ENCODE measurements at places on chromosomes 1 and 21. TPM values are rescaled to one million over a fixed set of nuclear protein-coding genes. Genes with fewer than 3 reads are reported as not detected.
A peak's percentile ranks its signal among the peaks of the same experiment; 100 is the strongest.

DNA sequence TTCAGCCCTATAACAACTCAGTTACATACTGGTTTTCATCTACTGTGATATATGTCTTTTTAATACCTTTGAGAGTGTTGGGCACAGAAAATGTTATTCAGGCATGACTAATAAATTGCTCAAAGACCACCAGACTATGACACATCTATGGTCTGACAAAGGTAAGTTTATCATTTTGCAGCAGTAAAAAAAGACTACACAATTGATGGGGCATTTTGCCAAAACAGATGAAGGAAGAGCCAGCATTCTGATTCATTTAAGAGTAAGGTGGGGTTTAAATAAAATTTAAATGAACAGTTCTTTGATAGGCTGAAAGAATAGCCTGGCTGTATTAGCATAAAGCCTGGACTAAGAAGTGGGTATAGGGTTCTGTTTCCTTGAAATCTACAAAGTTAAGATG is 8.8 kb upstream of the RNPC3 start:
- no peak overlapping the region for H3K27ac ChIP-seq
- H3K4me1 ChIP-seq = no peaks in the 10 kb centered on the region
- H3K27me3 ChIP-seq = no peaks in the 10 kb centered on the region
- DNase-seq = no peak
- H3K4me3 ChIP-seq = no peak overlapping the region

The TCHH gene
- 0.20 TPM for total RNA-seq

GRCh38 chr1:58249737-58250586 is 296.6 kb downstream of the OMA1 start:
- peaks cover 44% of the 10 kb centered on the region for H3K27me3 ChIP-seq
- no peaks in the 10 kb centered on the region for H3K4me1 ChIP-seq
- H3K4me3 ChIP-seq = no peak overlapping the region
- no peak overlapping the region for H3K27ac ChIP-seq

DNA sequence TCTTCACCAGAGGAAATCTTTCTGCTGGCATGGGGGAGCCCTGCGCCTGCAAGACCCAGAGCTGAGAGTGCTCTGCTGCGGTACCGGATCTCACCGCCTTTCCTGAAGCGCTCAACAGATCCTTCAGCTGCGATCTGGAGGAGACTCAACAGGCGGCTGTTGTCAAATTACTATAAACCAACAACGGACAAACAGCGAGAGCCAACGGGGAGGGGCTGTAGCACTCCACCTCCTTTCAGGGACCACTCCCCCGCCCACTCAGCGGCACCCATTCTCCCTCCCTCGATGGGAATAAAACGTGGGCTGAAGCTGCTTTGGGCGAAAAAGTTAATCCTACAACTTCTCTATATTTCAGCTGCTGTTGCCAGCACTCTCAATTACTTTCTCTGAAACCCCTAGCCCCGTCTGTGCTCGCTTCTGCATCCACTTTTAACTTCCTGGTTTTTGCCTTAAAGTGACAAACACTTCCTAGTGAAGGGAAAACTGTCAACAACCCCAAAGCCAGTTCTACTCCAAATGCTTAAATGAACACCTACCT is at the start of gene FMO5:
FMO5 (minus strand) TSS at position 147 of the 538 bp plus-strand sequence. CDS start 310 bp downstream, outside the sequence.
- no peaks in the 10 kb centered on the region for H3K4me1 ChIP-seq
- peak within 1 kb of the TSS; percentile 74 for H3K4me3 ChIP-seq
- H3K36me3 ChIP-seq = peaks cover 4% of the 10 kb centered on the region
- H3K27me3 ChIP-seq = no peaks in the 10 kb centered on the region
- DNase-seq = peak; percentile 91

DNA sequence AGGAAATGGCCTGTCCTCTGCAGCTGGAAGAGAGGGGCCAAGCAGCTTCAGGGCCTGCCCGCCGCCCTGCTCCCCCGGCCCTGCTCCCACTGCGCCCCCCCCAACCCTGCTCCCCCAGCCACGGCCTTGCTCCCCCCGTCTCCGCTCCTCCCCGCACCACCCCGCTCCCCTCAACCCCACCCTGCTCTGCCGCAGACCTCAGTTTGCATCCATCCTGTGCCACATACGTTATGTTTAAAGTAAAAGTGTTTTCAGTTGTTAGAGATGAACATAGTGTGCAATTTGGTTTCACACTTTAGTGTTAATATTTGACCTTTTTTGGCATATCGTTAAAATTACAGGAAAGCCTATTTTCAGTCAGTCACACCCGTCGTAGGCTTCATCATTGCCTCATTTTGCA is 34.1 kb upstream of the DIP2A start:
- DNase-seq = no peak
- H3K27ac ChIP-seq = peak overlapping the region; percentile 36
- H3K27me3 ChIP-seq = no peaks in the 10 kb centered on the region
- H3K36me3 ChIP-seq = peaks cover 28% of the 10 kb centered on the region
- no peaks in the 10 kb centered on the region for H3K4me1 ChIP-seq

GRCh38 chr1:115952547-115952946 is 23.8 kb upstream of the SLC22A15 start:
- no peaks in the 10 kb centered on the region for H3K27me3 ChIP-seq
- H3K36me3 ChIP-seq = no peaks in the 10 kb centered on the region
- H3K4me1 ChIP-seq = no peaks in the 10 kb centered on the region
- H3K4me3 ChIP-seq = no peak overlapping the region
- no peak for DNase-seq

DNA sequence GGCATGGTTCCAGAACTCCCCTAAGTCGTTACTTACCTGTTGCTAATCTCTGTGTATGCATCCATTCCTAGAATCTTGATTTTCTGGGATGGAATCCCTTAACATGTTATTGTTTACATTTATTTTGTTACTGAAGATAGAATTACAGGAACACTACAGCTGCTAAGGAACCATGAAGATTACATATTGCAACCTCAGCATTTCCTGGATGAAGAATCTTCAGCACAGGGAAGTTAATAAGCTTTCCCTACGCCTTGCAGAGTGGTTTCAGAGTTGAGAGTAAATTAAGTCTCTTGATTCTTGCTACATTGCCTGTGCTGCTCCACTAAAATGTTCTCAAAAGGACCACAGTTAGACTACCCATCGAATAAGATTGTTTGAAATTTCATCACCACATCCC is 31.4 kb upstream of the GBP6 start:
- no peak for DNase-seq
- H3K4me1 ChIP-seq = no peaks in the 10 kb centered on the region

All from upper lobe of right lung (tissue), 1 donor.